ENCODE measurements at places on chromosomes 3 and 15.

GRCh38 chr3:152309535-152310307, 41.0 kb downstream of the MBNL1 start:
- no peak for DNase-seq

DNA sequence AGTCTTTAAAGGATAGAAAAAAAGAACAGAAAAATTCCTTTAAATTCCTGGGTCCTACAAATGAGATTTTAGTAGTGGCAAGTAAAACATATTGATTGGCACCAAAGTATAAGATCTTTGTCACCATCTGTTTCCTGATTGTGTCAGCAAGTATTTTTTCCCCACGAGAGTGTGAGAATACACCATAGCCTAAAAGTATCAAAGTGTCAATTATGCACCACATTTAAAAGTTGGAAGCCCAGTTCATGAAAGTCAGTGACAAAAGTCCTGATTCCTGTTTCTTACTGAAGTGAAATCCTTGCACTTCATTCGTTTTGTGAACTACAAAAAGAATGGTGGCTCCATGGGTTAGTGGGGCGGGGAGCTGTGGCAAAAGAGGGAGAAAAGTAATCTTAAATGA, 83.8 kb upstream of the DPH6 start:
- no peak for DNase-seq

GRCh38 chr15:89416339-89417183, 79.8 kb downstream of the RHCG start:
- peak; percentile 92 for DNase-seq

DNA sequence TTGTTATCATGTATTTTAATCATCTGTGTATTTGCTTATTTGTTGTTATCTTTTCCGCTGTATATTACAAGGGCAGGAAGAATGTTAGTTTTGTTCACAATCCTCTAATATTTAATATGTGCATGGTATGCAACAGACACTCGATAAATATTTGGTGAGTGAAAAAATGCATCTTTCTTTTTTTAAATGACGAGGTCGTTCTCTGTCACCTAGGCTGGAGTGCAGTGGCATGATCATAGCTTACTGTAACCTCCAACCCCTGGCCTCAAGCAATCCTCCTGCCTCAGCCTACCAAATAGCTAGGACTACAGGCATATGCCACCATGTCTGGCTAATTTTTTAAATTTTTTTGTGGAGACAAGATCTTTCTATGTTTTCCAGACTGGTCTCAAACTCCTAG, 66.2 kb downstream of the MITF start:
- DNase-seq: no peak

DNA sequence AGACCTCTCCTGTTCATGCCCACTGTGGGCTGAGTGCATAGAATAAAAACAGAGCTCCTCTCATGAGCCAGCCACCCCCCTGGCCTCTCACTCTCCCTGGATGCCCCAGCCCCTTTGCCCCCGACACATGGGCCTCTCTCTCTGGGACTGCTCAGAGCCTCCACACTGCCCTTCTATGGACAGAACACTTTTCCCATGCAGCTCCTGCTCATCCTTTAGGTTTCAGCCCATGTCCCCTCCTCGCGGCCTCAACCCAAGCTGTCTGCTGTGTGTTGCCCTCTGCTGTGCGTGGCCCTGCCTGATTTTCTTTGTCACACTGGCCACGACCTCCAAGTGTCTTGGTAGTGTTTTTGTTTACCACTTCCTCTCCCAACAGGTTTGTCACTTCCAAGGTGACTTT, 20.7 kb upstream of the PRR23E start:
- DNase-seq: no peak

DNA sequence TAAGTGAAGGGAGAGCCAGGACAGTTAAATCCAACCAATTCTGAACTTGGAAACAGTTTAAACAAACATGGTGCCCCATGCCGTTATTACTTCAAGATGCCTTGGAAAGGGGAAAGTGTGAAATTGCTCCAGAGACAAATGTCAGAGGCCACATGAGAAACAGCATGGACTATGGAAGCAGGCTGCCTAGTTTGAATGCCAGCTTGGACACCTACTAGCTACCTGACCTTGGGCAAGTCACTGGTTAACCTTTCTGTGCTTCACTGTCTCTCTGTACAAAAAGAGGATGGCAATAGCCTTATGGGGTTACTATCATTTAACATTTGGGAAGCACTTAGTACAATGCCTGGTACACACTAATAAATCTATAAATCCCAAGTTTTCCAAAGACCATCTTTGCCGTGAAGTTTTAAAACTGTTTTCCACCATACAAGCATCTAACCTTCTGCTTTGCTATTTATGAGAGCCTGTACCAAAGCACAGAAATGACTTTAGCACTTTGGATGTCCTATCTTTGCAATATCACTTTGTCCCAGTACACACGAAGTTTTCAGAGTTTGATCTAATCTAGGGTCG, 8.3 kb upstream of the TOPBP1 start:
- DNase-seq: no peak

GRCh38 chr15:25329696-25330095, 109.1 kb downstream of the UBE3A start:
- DNase-seq: no peak

DNA sequence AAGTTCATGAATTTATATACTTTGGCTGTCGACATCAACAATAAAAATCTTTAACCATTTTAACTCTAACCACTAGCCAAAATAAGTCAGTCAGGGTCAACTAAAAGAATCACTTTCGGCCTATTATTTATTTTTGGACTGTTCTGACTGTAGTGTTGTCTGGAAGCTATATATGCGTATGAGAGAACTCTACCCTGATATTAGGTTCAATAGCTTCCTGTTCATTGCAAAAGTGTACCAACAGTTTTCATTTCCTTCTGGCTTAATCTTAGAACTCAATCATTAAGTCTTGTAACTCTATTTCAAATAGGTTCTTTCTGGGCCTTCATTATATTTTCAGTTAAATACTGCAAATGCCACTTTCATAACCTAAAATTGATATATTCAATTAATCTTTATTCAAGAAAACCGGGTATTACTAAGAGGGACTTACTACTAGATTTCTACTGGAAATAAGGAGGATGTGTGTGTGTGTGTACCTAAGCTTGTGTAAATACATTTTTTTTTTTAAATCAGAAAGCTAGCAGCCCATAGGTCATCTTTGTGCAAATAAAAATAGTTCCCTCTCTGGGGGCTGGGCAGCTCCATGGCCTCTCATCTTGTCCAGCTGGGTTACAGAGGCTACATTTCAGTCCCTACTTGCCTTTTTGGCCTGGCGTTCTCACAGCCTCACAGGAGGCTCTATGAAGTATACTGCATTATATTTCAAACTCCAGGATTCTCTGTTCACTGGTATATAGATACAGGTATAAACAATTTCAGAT, 5.8 kb downstream of the SERPINI2 start:
- no peak for DNase-seq

DNA sequence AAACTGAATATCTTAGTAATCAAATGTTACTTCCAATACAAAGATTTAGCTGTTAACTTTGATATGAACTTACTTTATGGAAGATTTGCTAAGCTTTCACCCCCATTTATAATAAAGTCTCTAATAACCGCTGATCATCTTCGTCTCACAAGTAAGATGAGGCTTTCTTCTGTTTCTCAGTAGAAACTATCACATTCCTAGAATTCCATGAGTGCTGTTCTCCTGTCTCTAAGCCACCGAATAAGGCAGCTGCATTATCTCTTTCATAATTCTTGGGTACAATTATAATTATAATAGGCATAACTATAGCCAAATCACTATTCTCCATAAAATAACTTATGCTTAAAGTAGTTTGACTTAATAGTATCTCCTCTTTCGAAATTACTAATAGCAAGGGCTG, 18.3 kb upstream of the SETMAR start:
- no peak for DNase-seq

- no peak for DNase-seq
These were observed 40.2 kb upstream of the FOXB1 start for GRCh38 chr15:59963925-59964324.

- no peak for DNase-seq
These were observed 146.1 kb upstream of the BCHE start for GRCh38 chr3:165983284-165983683.

DNA sequence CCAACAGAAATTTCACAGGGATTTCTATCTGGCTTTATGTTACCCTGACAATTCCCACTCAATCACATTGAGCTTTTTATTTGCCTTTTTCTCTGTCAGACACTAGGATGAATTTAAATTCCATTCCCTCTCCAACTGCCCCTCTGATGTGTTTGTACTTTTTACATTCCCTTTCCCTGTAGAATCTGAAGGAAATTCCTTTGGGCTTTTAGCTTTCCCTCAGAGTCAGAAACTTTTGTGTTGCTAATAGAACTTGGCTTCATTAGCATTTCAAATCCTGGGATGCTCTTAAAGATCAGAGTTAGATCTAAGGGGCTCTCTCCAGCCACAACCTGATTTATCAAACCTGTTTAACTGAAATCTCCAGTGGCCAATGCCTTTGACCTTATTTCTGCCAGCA, 7.9 kb upstream of the RARB start:
- no peak for DNase-seq

GRCh38 chr15:45378913-45379262, 544 bp upstream of the GATM start:
- no peak for DNase-seq

GRCh38 chr15:40984964-40985363, 31.7 kb downstream of the CHAC1 start:
- no peak for DNase-seq

GRCh38 chr15:77854980-77855379, 222.3 kb upstream of the LINGO1 start:
- DNase-seq: no peak

GRCh38 chr3:54830658-54831057, 97.2 kb downstream of the LRTM1 start:
- peak; percentile 56 for DNase-seq

DNA sequence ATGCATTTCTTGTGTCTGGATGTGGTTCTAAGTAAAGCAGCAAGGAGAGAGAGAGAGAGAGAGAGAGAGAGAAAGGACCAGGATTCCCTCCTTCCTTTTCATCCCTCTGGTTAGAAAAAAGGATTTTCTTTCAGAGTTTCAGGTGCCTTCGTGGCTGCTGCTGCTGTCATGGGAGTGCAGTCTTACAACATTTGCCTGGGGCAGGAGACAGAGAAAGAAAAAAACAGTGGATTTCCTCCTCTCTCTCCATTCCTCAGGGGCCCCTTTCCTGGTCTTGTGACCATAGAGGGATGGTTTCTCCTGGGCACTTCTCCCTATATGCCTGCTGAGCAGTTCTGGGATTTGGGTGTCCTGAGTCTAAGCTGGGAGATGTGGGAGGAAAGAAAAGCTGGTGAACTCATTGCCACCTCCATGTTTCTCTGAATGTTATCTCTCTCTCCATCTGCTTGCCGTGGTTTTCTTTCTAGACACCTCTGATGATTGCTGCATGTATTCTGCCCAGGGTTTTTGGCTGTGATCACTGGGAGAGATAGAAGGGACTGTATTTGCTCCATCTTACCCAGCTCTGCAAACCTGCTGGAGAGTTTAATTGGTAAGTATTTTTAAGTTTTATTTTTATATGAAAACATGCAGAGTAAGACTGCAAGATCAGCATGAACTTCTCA, 142.4 kb upstream of the RGMA start:
- DNase-seq: no peak

DNA sequence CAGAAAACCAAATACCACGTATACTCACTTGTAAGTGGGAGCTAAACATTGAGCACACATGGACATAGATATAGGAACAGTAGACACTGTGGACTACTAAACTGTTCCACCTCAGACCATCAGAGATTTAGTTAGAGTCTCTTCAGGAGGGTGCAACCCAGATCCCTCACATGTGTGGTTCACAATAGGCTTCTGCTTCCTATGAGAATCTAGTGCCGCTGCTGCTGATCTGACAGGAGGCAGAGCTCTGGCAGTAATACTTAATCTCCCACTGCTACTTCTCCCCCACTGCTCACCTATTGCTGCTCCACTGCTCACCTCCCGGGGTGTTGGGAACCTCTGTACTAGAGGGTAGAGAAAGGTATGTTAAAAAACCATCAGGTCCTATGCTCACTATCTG, 533.3 kb downstream of the NSUN3 start:
- no peak for DNase-seq

DNA sequence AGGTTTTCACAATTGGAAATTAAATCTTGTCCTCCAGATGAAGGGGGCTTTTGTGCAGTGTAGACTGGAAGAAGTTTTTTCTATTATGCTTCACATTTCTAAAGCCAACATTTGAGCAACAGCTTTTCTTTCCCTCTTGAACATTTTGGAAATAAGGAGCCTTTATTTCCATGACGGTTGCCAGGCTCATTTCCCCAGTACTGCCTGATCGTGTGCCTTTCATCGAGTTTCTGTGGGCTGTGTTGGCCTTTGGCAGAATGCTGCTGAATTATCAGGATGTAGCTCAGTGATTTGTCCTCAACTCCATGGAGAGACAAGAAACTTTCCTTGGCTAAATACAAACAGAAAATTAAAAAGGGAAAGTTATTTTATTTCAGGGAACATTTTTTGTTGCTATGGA, 314.8 kb upstream of the LRRC3B start:
- DNase-seq: no peak

DNA sequence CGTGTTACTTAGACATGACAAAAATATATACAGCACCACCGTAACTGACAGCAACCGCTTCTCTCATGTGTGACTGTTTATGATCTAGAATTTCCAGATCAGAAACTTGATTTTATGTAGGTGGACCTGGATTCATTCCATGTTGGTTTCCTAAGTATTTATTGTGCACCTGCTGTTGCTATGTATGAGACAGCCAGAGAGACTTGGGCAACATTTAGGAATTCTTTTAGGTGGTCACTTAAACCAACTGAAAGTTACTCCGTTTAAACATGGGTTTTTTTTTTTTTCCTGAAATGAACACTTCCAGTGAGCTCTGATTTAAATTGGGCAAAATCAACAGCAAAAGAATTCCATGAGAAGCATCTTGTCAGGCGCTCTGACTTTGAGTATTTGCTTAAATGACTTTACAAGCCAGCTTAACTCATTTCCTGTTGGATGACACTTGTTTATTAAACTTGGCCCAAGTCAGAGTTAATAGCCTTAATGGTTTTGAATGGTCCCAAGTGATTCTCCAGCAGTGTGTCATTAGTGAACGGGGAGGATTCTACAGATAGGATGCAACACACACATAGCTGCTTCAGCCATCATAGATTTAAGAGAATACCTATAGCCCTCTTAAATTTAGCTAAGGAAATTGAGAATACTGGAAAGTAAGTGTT, 31.8 kb downstream of the MITF start:
- DNase-seq: no peak

- no peak for DNase-seq
These were observed 48.5 kb downstream of the TM6SF1 start for GRCh38 chr15:83155942-83156341.

GRCh38 chr3:180183346-180183745, 146.6 kb upstream of the PEX5L start:
- no peak for DNase-seq

- DNase-seq: no peak
These were observed 168.9 kb downstream of the CNTN3 start for GRCh38 chr3:74445541-74445940.

DNA sequence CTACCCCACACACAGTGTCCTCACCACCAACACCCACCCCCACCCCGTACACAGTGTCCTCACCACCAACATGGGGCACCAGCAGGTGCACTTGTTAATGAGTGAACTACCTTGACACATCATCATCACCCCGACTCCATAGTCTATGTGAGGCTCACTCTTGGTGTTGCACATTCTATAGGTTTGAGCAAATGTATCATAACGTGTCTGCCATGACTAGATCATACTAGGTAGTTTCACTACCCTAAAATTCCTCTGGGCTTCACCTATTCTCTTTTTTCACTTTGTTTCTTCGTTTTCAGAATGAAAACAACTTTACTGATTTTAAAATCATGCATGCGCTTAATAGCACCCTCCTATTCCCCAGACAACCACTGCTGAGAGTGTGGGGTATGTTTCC, 102.6 kb upstream of the SLC6A6 start:
- no peak for DNase-seq
